Epithelial cell of proximal tubule (primary cell): ENCODE measurements at places on chromosomes 2 and 18.

GRCh38 chr2:23423062-23423872, 38.3 kb downstream of the KLHL29 start:
- no peak for DNase-seq

DNA sequence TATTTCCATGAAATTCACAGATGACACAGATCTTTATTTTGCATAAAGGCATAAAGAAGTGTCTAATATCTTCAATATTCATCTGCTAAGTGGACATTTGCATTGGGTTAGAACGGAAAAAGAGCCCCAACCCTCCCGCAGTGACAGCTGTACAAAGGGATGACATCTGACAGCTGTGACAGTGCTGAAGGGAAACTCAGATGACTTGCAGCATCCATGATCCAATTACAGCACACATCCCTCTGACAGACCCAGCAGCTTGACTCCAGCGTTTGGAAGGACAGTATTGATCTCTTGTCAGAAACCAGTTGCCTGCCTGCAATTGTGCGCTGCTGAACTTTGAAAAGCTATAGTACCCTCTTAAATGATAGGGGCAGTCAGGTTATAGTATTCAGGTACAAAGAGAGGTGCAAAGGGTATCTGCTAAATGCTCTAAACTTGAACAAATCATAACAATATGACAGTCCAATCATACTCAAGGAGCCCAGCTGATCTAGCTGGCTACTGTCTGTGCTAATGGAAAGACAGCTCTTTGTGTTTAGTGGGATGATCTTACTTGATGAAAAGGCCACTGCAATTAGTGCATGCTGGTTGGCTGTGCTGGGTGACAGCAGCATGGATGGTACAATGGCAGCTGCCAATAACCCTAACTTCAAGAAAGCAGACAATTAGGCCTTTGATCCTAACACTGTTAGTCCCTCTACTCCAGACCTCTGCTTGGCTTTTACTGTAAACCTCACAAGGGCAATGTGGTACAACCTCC, 599.2 kb downstream of the NR4A2 start:
- no peak for DNase-seq

- DNase-seq: no peak
Measured at GRCh38 chr2:139353874-139354273, 573.7 kb upstream of the NXPH2 start.

- no peak for DNase-seq
Measured at GRCh38 chr2:145029873-145030272, 510.0 kb upstream of the ZEB2 start.

- no peak for DNase-seq
Measured at GRCh38 chr2:31199206-31199605, 18.1 kb downstream of the CAPN14 start.

- DNase-seq: no peak
Measured at GRCh38 chr18:49441338-49441938, 19.0 kb downstream of the DYM start.

DNA sequence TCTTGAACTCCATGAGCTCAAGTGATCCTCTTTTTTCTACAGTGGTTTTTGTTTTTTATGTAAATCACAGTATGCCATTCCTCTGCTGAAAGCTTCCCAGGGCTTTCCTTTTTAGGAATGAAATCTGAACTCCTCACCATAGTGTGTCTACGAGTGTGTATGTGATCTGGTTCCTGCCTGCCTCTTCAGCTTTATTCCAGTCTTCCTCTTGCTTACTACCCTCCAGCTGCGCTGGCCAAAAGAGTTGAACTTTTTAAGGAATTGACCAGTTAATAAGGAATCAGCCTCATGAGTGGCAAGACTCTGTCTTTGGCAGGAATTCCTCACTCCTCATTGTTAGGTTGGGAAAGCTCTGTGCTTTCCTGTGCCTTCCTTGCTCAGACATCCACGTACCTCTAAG, 4.0 kb downstream of the CCT7 start:
- no peak for DNase-seq
